ENCODE measurements at places on chromosomes 6 and 20.
A peak's percentile ranks its signal among the peaks of the same experiment; 100 is the strongest.

DNA sequence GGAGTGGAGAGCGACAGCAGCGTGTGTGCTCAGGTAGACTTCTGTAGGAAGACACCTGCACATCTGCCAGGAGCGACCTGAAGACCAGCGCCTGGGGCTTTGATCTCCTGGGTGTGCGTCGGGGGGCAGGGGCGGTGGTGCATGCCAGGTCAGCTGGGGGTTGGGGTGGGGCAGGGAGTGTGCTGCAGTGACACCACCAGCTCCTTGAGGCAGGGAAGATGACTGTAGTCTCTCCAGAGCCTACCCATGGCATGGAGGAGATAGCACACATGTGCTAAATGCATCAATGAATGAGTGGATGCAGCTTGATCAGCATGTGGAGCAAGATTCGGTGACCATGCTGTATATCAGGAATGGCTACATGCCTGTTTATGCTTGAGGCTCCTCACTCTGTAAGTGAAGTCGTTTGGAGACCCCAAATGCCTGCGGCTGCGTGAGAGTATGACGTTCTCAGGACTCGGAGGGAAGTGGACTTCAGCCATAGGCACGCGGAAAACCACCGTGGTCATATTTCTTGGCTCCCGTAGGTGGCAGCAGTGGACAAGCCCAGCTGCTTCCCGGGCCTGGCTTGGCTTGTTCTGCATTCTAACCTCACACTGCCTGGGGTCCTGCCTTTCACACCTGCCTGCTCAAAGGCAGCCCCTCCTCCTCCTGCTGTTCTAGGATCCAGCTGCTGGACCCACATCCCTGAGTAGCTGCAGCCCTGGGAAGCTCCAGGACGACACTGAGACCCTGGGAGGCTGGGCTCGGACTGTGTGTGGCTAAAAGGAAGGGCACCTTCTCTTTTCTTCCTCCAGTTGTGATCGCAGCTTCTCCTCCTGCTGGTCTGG lies 39.4 kb upstream of the KCNK16 start:
- peak; percentile 81 for DNase-seq

DNA sequence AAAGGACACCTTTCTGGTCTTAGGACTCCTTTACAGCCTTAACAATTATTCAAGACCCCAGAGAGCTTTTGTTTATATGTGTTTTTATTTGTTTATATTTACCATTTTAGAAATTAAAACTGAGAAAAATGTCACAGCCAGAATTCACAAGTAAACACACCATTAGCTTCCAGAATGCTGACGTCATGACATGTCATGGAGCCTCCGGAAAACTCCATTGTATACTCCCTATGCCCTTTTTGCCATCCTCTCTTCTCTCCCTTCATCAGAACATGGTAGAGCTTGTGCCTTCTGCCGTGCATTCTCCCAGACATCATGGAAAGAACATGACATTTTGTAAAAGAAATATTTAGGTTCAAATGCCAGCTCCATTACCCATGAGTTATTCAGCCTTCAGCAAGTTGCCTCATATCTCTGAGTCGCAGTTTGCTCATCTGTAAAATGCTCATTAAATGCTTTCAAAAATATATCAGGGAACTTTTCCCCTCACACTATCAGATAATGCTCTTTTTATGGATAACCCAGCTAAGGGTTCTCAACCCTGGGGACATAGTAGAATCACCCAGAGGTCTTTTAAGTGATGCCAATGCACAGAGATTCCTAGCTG lies 27.8 kb downstream of the TNFAIP3 start:
- DNase-seq = no peak

DNA sequence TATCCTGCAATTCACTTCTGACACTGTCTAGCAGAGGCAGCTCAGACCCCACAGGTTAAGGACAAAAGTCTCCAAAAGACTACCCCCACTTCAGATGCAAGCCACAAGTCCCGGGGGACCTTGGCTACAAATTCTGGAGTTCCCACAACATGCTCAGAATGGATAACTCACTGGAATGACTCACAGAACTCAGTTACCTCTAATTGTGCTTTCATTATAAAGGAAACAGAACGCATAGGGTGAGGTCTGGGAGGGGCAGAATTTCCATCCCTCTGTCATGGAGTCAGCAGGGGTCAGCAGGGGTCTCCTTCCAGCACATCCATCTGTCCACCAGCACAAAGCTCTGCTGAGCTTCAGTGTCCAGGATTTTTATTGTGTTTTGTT lies 184.2 kb downstream of the CDH4 start:
- no peak for DNase-seq

DNA sequence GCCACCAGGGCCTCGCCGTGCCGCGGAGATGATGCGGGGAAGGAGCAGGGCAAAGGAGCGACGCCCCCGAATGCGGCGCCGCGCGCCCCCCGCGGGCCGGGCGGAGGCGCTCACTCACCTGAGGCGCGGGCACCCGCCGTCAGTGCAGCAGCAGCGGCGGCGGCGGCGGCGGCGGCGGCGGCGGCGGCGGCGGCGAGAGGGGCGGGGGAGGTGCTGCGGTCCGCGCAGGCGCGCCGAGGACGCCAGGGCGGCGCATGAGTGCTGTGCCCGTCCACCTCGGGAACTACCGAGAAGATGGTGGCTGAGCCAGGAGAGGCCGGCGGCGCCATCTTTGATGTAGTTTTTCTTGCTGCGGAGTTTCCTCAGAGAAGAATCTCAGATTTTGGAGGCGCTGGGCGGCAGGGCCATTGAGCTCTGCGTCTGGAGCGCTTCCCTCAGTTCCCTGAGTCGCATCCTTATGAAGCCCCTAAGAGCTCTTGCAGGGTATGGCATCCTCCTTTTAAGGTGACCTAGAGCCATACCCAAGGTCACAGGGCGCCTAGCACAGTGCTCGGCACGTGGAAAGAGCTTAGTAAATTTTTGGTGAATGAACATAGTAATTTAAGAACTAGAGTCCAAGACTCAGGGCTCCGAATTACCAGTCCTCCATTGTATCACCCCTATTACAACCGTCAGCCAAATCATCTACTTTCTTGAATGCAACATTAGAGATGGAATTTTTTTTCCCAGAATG lies at the start of gene NDRG3:
Gene NDRG3, minus strand, starts transcription at position 164 of the 733 bp plus-strand sequence. CDS start 24,355 bp downstream, outside the sequence.
- DNase-seq = peak; percentile 95

- no peak for DNase-seq
Measured at GRCh38 chr6:34852406-34853085, 35.3 kb downstream of the TAF11 start.

Data from dorsolateral prefrontal cortex (tissue), 122 donors.